ENCODE measurements at places on chromosomes 2 and 18.

DNA sequence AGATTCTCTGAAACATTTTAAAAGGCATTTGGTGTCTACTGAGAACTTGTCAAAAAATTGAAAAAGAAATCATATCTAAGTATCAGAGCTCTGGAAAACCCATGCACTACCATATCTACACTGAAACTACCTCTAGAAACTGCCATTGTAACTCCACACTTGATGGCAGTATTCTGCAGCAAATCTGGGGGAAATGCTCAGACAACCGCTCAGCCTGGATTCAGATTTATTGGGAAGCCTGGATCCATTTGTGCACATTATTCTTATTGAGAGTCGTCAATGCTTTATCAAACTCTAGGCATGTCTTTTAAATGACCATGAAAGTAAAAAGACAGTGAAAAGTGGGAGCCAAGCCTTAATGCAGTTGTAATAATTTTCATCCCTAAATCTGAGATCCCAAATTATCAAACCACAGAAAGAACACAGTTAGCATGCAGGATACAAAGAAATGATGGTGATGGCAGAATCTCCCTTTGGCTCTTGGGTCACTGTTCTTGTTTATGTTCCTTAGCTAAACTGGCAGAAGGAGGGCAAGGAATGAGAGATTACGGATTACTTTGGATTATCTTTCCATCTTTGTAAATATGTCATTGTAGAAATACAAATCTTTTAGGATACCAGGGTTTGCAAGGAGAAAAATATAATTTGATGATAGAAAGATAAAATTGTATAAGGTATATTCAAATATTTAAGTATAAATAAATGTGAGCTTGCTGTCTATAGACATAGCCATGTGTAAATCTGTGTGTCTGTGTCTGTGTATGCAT is 512.1 kb upstream of the SYT4 start:
- DNase-seq = peak; percentile 8

DNA sequence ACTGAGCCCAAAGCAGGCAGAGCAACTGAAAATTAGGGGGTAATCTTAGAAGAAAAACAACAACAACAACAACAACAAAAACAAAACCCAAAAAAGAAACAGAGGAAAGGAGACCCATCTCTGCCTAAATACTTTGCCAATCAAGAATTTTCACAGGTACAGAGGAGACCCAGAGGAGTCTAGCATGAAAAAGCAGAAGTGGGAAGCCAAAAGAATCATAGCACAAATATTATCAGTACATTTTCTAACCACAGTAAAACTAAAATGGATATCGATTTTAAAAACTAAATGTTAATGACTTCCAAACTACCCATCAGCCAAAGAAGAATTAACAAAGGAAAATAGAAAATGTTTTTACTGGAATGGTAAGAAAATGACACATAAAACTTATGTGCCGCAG is 148.1 kb downstream of the BAZ2B start:
- no peak for DNase-seq

DNA sequence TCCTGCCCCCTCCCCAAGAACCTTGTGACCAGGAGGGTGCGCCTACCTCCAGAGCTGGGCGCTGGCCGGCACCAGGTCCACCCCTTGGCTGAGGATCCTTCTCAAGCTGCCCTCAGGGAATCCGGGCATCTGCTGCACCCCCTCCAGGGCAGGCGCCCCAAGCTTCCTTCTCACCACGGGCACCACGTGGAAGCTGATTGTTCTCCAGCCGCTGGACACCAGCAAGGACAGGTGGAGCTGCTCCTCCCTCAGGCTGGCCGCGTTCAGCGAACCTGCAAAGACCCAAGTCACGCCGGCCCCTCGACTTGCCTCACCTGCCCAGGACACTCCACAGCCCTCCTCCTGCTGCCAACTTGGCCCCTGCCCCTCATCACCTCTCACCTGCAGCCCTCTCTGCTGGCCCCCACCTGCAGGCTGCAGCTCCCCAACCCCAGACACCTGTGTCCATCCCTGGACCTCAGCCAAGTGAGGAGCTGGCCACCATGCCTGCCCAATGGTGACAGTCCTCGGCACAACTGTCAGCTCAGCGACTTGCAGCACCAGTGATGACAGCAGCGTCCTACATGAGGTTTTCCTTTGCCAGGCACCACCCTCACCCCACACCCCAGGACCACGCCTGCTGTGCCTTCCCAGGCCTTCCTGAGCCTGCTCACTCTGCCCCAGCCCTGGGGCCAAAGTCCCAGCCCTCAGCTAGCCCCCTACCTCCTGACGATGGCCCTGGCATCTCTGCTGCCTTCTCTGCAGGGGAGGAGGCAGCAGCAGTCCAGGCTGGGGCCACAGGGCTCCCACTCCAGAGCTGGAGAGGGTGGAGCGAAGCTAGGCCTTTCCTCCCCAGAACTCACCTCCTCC is 4.2 kb downstream of the MAB21L4 start:
- DNase-seq = no peak

- no peak for DNase-seq
Observed at GRCh38 chr18:10074110-10074509, 160.3 kb downstream of the VAPA start.

DNA sequence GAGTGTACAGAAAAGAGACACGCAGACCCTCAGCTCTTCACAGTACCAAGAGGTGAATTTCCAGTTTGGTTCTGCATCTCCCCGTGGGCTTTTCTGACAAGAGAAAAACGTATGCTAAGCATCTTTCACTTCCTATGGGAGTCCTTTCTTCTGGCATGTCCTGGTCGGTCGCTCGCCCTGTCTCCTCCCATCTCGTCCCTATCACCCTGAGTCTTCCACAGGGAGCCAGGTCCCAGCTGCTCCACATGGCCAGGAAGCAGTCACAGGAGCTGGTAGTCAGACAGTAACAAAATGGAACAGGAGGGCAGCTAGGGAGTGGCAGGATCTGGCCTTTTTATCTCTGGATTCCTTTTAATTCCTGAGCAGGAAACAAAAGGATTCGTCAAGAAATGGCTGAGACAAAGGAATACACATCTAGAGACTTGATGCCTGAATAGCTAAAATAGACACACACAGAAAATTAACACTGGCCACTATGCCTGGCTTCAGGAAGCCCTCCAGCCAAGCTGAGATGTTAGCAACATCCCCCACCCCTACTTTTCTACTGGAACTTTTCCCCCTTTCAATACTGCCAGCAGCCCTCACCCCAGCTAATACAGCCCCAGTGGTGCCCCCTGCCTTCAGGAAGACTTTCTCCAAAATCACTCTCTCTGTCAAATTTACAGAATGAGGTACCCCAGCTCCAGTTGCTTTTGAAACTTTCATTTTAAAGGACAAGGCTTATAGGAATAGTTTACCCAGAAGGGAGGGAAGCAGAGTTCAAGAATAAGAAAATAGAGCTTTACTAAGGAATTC is 136.1 kb downstream of the DNER start:
- DNase-seq = no peak

GRCh38 chr18:79496978-79497637 is 101.4 kb downstream of the NFATC1 start:
- peak; percentile 25 for DNase-seq

DNA sequence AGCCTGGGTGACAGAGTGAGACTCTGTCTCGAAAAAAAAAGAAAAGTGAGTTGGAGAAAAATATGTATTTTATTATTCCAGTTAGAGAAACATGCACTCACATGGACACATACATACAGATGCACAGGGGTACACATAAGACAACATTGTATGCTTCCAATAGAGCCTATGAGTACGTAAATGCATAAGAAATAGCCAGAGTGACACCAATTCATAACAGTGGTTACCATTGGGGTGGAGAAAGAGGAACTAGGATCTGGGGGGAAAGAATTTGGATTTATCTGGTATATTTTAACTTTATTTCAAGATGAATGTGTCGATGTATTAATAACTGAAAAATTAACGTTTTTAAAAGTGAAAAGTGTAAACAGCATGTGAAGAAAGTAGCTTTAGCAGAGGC is 16.1 kb downstream of the IL36A start:
- no peak for DNase-seq

- no peak for DNase-seq
Observed at GRCh38 chr18:38792731-38793130, 1227.1 kb upstream of the CELF4 start.

GRCh38 chr2:171810422-171811244 is 83.4 kb downstream of the SLC25A12 start:
- no peak for DNase-seq

DNA sequence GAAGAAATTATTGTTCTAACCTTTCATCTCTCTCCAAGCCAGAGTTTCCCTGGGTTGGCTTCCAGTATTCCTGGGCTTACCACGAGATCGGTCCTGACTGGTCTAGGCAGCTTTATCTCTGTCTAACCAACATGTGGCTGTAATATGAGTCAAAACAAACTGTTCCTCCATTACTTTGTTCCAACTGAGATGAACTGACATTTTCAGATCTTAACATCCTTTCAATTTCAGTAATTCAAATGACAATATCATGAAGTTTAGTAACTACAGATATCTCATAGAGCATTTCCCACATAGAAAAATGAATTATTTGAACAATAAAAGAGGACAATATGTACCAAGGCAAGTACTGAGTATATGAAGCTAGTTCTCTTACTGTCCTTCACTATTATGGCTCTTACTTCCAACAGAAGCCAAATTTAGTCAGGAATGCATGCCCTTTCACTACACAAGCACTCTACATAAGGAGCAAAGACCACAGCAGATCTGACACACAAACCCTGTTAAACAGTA is 15.5 kb downstream of the SLC25A12 start:
- DNase-seq = no peak

DNA sequence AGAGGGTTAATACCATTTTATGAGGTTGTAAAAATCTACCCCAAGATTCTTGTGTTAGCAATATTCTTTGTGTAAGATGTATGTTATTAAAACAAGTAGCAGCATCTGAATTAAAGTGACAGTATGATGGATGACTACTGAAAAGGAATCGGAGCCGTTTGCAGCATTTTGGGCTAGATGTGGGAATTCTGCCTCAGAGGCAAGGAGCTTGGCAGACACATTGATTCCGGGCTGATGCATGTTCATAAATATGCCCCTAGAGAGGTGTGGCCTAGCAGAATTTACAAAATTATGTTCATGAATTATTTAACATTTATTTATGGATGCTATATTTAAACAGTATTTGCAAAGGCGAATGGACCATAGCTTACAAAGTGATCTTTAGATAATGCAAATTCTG is 389.0 kb upstream of the ETAA1 start:
- DNase-seq = no peak

GRCh38 chr2:47302308-47302707 is 100.6 kb upstream of the MSH2 start:
- no peak for DNase-seq

DNA sequence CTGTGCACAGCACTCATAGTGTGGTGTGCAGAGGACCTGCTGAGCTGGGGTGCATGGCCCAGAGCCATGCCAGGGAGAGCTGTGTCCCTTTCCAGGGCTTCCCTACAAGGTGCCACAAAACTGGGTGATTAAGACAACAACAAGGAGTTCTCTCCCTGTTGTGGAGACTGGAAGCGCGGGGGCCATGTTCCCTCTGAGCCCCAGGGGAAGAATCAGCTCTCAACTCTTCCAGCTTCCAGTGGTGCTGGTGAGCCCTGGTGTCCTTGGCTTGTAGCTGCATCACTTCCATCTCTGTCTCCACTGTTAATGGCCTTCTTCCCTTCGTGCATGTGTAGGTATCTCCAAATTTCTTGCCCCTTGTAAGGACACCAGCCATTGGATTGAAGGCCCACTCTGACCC is 73.3 kb downstream of the CABLES1 start:
- no peak for DNase-seq

DNA sequence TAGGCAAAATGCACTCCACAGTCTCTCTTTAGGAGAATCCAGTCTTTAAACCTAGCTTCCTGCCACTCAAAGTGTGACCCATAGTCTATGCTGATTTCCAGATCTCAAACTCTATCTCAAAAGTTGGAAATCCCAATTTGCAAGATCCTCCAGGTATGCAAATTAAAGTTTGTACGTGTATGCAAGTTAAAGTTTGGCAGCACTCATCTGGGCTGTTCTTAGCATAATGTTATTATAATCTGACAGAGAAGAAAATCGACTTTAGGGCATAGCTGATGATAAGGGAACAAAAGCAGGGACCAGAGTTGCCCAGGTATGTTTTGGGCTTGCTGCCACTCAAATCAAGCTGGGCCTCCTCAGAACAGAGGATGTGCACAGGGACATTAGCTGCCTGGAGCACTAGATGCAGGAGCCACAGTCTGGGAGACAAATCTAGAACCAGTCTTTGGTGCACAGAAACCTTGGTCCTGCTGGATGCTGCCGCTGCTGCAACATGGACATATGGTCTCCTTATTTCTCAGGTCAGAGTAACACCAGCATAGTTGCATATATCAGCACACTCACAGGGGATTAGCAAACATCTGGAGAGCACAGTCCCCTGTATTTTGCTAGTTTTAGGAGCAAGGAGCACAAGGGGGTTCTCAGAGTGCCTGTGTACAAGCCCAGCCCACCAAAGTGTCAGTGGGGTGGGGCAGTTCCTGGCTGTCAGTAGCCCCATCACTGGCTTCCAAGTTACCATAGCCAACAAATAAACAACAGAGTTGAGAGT is 242.6 kb downstream of the TTC32 start:
- DNase-seq = no peak

- no peak for DNase-seq
Observed at GRCh38 chr2:27095745-27096651, 9.4 kb downstream of the KHK start.

DNA sequence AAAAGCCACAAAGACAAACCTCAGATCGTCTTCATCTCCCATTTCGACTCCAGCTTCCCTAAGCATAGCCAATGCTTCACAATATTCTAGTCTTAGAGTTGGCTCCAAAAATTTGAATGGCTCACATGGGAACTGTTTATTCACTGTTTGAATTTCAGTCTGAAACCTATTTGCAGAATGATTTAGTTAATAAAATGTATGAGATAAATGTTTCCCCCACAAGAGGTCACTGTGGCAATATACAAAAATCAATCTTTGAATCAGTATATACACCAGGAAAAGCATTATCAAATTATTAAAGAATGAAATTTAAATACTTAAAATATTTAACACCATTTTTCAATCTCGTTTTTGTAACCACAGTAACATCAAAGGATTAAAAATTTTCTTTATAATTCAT is 40.0 kb upstream of the MCM6 start:
- DNase-seq = peak; percentile 62

GRCh38 chr2:98436734-98437133 is 7.9 kb upstream of the INPP4A start:
- DNase-seq = no peak

GRCh38 chr2:13006426-13006825 is 289.7 kb downstream of the TRIB2 start:
- DNase-seq = no peak

GRCh38 chr2:229330952-229331351 is 59.9 kb upstream of the PID1 start:
- DNase-seq = no peak

DNA sequence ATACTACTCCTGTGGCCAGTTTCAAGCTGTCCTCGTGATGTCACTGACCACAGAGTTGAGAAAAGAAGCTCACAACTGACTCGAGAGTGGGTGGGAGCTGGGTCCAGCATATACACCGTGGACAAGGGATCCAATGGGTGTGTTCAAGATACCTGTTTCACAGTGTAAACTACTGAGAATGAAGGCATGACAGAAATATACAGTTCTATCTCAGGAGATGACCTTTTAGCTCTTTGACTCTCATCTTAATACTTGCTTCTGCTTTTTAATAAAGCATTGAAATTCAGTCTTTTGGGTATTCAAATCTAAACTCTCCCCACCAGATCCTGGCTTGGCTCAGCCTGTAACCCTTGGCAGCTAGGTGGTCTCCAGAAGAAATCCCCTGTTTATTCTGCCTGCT is 130.1 kb downstream of the MAP2 start:
- DNase-seq = no peak
